ENCODE measurements at places on chromosomes 6 and 20. TPM values are rescaled to one million over a fixed set of nuclear protein-coding genes. Genes with fewer than 3 reads are reported as not detected.

OR2J2 gene
- total RNA-seq: not detected

GRCh38 chr6:118743746-118744145 lies 92.4 kb upstream of the CEP85L start:
- no peak for DNase-seq

DNA sequence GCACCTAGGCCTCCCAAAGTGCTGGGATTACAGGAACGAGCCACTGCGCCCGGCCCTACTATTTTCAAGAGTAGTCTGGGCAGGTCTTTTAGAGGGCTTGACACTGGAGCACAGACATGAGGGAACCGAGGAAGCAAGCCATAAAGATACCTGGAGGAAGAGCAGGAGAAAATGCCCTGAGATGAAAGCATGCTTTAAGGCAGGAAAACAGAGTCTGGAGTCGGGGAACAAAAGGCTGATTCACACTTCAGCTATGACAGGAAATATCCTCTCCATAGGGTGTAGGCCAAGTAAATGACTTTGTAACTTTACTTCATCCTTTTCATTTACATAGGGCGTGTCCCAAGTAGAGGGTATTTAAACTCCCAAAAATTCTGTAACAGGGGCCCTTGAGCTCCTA lies 4.3 kb upstream of the SERINC3 start:
- no peak for DNase-seq

GRCh38 chr6:131545317-131545716 lies 27.7 kb upstream of the ARG1 start:
- no peak for DNase-seq

- DNase-seq: no peak
Observed at GRCh38 chr6:90362318-90362717, 65.7 kb upstream of the BACH2 start.

Measured in aorta (tissue), 5 donors.